ENCODE measurements at places on chromosomes 1 and 21.

DNA sequence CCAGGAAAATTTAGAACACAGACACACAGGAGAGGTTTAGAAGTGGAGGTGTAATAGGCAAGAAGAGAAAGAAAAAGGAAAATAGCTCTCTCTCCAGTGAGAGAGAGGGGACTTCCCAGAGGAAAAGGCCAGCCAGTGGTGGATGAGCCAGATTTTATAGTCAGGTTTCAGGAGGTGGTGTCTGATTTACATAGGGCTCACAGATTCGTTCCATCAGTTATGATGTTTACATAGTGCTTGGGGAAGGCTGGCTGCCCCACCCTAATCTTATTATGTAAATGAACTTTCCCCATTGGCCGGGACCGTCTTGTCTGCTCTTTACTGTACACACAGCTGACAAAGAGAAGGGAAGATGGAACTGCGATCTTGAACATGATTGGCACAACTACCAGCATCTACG, 797.3 kb downstream of the PLA2G4A start:
- no peak for DNase-seq

DNA sequence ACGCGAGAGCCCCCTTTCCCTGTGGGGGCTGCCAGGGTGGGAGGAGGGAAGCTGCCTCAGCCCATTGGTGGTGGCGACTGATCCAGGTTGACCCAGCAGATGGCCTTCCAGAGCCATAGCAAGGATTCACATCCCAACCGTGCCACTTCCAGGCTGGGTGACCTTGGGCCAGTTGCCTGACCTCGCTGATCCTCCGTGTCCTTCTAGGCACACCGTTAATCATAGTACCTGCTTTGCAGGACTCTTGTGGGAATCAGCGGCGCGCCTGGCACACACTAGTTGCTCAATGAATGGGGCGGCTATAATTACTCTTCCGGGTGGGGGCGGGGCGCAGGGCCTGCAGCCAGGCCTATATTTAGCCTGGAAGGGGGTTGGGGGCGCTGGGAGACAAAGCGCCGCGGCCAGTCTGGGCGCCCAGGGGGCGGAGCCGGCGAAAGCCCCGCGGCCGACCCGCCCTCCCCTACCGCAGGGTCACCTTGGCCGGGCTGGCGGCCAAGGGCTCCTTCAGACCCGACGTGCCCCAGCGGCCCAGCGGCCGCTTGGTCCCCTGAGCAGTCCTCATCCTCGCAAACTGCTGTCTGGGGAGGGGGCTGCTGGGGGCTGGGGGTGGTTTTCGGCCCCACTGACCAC, 5.1 kb downstream of the HSPB7 start:
- peak; percentile 5 for DNase-seq

DNA sequence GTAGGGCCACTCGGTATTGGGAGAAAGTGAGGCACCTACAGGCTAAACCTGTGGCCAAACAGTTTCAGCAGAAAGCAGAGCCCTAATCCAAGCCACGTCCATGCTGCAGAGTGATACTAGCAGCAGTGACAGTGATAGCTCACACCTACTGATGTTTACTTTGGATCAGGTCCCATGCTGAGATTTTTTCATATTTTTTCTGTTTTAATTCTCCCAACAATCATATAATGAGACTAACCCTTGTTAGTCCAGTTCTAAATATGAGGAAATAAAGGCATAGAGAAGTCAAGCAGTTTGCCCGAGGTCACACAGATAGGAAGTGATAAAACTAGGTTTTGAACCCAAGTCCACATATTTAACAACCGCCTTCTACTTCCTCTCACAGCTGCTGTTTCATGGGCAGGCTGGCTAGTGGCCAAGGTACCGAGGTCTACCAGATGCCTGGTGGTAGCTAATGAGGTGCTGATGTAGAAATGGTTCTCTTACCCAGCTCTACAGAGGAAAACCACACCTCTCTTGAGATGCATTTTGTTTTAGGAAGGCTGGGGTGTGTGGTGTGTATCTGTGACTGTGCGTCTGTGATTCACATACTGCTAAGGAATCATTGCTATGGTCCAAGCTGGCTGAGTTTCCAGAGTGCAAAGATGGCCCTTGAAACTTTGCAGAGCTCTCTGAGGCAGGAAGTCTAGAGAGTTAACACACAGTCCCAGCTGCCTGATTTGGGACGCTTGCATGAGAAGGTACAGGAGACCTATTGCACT, 80.3 kb upstream of the ARTN start:
- DNase-seq, result no peak

GRCh38 chr1:204211046-204211445, 2.7 kb downstream of the GOLT1A start:
- no peak for DNase-seq

DNA sequence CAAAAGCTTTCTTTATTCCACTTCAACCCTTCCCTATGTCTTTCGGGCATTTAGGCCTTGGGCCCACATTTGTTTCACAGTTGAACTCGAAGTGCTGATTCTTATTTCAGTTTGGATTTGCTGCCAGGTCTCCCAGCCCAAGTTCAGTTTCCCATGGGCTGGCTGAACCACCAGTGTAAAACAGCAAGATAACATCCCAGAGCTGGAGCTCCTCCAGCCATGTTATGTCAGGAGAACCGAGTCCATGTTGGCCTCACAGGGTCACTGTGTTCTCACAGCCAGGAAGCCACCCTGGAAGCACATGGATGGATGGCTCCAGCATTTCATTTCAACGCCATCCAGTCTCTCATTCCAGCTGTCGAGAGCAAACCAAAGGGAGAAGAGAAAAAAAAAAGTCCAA, 45.2 kb upstream of the RXRG start:
- no peak for DNase-seq

GRCh38 chr1:84538599-84538998, 32.2 kb upstream of the GNG5 start:
- DNase-seq, result peak; percentile 3

DNA sequence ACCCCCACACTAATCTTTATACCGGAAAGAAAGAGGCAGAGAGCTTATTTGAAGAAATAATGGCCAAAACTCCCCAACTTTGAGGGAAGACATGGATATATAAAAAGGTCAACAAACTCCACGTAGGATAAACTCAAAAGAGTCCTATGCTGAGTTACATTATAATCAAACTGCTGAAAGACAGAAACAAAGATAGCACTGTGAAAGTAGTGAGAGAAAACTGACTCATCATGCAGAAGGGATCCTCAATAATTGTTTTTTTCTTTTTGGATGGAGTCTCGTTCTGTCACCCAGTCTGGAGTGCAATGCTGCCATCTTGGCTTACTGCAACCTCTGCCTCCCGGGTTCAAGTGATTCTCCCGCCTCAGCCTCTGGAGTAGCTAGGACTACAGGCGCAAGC, 48.5 kb upstream of the TTC39A start:
- DNase-seq, result no peak

DNA sequence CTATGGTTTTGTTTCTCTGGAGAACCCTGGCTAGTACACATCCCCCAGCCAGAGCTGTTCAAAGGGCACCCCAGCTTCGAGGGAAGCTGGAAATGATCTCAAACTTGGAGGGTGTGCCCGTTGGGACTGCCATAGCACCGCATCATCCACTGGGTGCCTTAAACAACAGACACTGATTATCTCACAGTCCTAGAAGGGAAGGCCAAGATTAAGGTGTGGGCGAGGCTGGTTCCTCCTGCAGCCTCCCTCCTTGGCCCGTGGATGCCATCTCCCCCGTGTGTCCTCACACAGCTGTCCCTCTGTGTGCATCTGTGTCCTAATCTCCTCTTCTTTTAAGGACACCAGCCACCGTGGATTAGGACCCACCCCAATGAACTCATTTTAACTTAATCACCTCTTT, 4.2 kb upstream of the IBA57 start:
- DNase-seq, result no peak

GRCh38 chr1:172640111-172640510, 18.8 kb upstream of the FASLG start:
- DNase-seq, result no peak
